A172 (cell line): ENCODE measurements at places on chromosomes 6 and 20. TPM values are rescaled to one million over a fixed set of nuclear protein-coding genes. Genes with fewer than 3 reads are reported as not detected.

The CCN5 gene
- not detected in 2 replicates for total RNA-seq

The APCDD1L gene
- total RNA-seq, result 0.78 and 2.4 TPM in 2 replicates

The CAP2 gene
- 20.2 and 27.8 TPM in 2 replicates for total RNA-seq

The C20orf144 gene
- total RNA-seq, result 0.05 TPM in 1 of 2 replicates, not detected in the other

The ULBP2 gene
- total RNA-seq, result 13.2 and 17.3 TPM in 2 replicates

The NKX2-2 gene
- 4.4 TPM in 2 replicates for total RNA-seq

The MYBL2 gene
- 77.7 and 80.8 TPM in 2 replicates for total RNA-seq

The SOX18 gene
- 0.21 and 1.9 TPM in 2 replicates for total RNA-seq

The THEMIS gene
- total RNA-seq, result 0.05 TPM in 1 of 2 replicates, not detected in the other
